Thoracic aorta (tissue), 2 donors: ENCODE measurements at places on chromosomes 16 and 17. TPM values are rescaled to one million over a fixed set of nuclear protein-coding genes. Genes with fewer than 3 reads are reported as not detected.

GRCh38 chr17:4544135-4544950 lies 10.8 kb downstream of the MYBBP1A start:
- DNase-seq, result no peak

DNA sequence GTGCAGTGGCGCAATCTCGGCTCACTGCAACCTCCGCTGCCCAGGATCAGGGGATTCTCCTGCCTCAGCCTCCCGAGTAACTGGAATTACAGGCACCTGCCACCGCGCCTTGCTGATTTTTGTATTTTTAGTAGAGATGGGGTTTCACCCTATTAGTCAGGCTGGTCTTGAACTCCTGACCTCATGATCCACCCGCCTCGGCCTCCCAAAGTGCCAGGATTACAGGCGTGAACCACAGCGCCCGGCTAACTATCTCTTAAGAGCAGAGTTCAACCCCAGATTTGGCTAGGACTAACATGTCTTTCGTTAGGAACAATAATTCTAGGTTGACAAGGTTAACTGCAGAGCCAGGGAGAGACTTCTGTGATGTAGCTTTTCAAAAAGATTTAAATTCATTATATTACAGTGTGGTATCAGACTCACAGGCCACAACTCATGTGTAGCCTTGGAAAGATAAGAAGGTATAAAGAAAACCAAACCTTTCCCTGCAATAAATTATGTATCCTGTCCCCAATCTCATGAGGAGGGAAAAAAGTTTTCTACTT lies 4.3 kb downstream of the CHTF8 start:
- DNase-seq, result no peak

GRCh38 chr17:82519971-82520903 lies 705 bp downstream of the FOXK2 start:
- DNase-seq, result no peak

DNA sequence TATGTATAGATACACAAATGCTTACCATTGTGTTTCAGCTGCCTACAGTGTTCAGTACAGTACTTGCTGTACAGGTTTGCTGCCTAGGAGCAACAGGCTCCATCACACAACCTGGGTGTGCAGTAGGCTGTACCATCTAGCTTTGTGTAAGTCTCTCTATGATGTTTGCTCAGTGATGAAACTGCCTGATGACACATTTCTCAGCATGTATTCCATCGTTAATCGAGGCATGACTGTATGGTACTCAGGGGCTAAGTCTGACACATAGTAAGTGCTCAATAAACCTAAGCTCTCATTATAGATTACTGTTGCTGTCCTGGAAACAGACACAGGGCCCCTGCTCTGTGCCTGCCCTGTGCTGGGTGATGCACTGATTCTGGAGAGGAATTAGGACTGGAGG lies 18.1 kb downstream of the KCNJ12 start:
- DNase-seq, result no peak

GRCh38 chr16:82641336-82641984 lies 14.7 kb downstream of the CDH13 start:
- no peak for DNase-seq

GRCh38 chr16:15887283-15887682 lies 1.1 kb downstream of the CEP20 start:
- no peak for DNase-seq

Gene SOX8
- total RNA-seq, result 10.1 TPM

Gene KRT33B
- not detected for total RNA-seq
